ENCODE measurements at places on chromosomes 2 and 18.

- no peaks in the 10 kb centered on the region for H3K4me1 ChIP-seq
- no peaks in the 10 kb centered on the region for H3K27me3 ChIP-seq
- no peaks in the 10 kb centered on the region for H3K36me3 ChIP-seq
- no peak overlapping the region for H3K27ac ChIP-seq
- ATAC-seq = no peak
These were observed 18.7 kb downstream of the GKN2 start for GRCh38 chr2:68934021-68934420.

DNA sequence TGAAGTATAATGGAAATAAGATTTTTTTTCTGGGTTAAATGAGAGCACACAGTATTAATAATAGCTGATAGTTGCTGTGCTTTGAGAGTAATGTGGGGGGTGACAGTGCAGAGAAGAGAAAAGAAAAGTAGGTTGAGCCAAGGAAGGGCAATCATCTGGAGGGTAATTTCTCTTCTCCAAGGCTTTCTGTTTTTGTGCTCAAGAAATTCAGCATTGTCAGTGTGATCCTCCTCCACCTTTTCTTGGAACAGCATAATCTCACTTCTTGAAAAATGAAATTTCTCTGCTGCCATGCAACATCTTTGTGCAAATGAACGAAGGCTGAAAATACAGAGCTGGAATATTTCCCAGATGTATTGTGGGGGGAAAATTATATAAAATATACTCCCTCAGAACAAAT, 673.1 kb downstream of the LRRTM4 start:
- no peak for ATAC-seq
- no peak overlapping the region for H3K4me3 ChIP-seq
- H3K27ac ChIP-seq = no peak overlapping the region
- H3K27me3 ChIP-seq = no peaks in the 10 kb centered on the region

DNA sequence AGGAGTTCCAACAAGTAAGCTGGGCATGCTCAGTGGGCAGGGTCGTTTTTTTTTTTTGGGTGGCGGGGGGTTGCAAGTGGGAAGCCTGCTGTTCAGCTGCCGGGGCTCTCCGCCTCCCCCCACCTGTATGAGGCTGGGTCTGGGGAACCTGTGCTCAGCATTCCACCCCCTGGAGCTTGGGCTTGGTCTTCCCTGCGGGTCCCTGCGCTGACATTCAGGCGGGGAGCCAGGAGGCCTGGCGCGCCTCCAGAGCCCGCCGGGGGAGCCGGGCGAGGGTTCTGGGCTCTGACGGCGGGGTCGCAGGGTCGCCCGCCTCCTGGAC, 822 bp upstream of the GPD2 start:
- H3K4me3 ChIP-seq = peak overlapping the region; percentile 68
- H3K27ac ChIP-seq = peak overlapping the region; percentile 94
- H3K36me3 ChIP-seq = no peaks in the 10 kb centered on the region
- H3K4me1 ChIP-seq = no peaks in the 10 kb centered on the region

DNA sequence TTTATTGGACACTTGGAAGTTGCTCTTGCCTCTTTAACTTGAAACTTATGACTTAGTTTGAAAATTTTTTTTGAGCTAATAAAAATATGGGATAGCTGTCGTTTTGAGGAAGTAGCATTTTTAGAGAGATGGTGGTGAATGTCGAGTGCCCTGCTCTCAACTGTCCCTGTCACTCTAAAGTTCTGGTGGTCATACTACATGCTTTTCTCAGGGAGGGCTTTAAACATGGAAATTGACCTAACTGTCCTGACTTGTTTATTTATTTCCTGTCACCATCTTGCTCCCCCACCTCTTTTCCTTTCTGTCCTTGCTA, 16.0 kb downstream of the CEP192 start:
- no peak overlapping the region for H3K27ac ChIP-seq
- H3K4me3 ChIP-seq = no peak overlapping the region
- no peaks in the 10 kb centered on the region for H3K4me1 ChIP-seq

GRCh38 chr18:48784656-48785055, 166.1 kb downstream of the SMAD7 start:
- H3K27me3 ChIP-seq = no peaks in the 10 kb centered on the region
- H3K36me3 ChIP-seq = no peaks in the 10 kb centered on the region
- no peak for ATAC-seq
- peaks cover 53% of the 10 kb centered on the region for H3K4me1 ChIP-seq

DNA sequence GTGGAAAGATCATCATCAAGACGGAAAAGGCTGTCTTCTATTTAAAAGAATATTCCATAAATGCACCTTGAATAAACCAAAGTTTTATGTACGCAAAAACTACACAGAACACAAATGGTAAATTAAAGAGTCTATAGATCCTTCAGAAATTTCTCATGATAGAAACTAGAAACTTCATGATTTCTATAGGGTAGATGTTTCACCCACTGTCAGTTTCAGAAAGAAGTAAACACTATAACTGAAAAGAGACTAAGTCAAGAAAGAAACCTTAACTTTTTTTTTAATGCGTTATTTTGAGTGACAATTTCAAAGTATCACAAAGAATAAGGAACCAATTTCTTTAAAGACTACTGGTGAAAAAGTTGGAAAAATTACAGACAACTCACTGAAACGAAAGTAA, 41.9 kb upstream of the CHAC2 start:
- H3K36me3 ChIP-seq = peaks cover 28% of the 10 kb centered on the region
- no peak for ATAC-seq
- H3K27ac ChIP-seq = no peak overlapping the region
- H3K27me3 ChIP-seq = no peaks in the 10 kb centered on the region

DNA sequence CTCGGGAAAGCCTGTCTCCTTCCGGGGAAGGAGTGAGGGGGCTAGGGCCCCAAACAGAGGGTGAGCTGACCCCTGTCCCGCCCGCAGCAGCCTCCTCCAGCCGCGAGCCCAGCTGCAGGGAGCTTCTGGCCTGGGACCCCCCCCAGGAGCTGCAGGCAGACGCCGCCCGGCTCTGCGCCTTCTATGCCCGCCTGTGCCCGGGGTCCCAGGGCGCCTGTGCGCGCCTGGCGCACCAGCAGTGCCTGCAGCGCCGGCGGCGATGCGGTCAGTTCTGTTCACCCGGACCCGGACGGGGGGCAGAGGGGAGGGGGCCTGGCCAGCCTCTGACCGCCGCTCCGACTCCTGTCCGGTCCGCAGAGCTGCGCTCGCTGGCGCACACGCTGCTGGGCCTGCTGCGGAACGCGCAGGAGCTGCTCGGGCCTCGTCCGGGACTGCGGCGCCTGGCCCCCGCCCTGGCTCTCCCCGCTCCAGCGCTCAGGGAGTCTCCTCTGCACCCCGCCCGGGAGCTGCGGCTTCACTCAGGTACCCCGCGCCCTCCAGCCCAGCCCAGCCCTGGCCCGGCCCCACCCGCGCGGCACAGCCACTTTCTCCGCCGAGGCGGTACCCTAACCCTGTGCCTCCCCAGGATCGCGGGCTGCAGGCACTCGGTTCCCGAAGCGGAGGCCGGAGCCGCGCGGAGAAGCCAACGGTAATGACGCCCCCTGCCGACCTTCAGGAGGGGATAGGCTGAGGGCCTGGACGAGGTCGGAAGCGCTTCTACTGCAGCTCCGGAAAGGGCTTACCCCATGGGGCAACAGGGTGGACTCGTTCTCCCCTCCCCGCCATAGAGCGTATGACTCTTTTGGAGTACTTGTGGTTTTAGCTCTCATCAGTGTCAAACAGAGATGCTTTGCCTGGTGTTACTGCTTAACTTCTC, 2.0 kb upstream of the CHRND start:
- H3K36me3 ChIP-seq = no peaks in the 10 kb centered on the region
- H3K4me3 ChIP-seq = peak overlapping the region; percentile 40
- no peaks in the 10 kb centered on the region for H3K4me1 ChIP-seq
- no peak for ATAC-seq

GRCh38 chr2:164773635-164774034, 68.0 kb downstream of the COBLL1 start:
- no peak for ATAC-seq
- no peaks in the 10 kb centered on the region for H3K27me3 ChIP-seq
- no peaks in the 10 kb centered on the region for H3K36me3 ChIP-seq
- H3K27ac ChIP-seq = no peak overlapping the region
- H3K4me1 ChIP-seq = no peaks in the 10 kb centered on the region

DNA sequence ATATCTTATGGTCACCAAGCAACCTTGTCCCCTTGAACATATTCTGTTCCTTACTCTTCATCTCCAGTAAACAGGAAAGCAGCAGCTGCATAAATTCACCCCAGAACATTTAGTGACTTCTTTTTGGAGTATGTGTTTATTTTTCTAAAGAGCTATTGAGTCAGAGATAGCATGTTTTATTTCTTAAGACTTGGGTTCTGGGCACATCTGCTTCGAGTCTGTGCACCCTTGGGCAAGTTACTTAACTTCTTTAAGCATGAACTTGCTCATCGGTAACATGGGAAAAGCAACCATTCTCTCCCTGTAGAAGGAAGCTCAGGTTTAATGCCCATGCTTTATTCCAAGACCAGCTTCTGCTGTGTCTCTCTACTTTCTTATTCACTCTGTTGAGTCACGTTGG, 309.3 kb upstream of the MEX3C start:
- no peak overlapping the region for H3K4me3 ChIP-seq
- no peak overlapping the region for H3K27ac ChIP-seq
- no peaks in the 10 kb centered on the region for H3K27me3 ChIP-seq
- H3K36me3 ChIP-seq = no peaks in the 10 kb centered on the region

GRCh38 chr2:206341396-206341795, 66.9 kb downstream of the ZDBF2 start:
- H3K27ac ChIP-seq = no peak overlapping the region
- H3K27me3 ChIP-seq = no peaks in the 10 kb centered on the region
- H3K36me3 ChIP-seq = no peaks in the 10 kb centered on the region
- H3K4me1 ChIP-seq = no peaks in the 10 kb centered on the region
- no peak overlapping the region for H3K4me3 ChIP-seq
- ATAC-seq = no peak

DNA sequence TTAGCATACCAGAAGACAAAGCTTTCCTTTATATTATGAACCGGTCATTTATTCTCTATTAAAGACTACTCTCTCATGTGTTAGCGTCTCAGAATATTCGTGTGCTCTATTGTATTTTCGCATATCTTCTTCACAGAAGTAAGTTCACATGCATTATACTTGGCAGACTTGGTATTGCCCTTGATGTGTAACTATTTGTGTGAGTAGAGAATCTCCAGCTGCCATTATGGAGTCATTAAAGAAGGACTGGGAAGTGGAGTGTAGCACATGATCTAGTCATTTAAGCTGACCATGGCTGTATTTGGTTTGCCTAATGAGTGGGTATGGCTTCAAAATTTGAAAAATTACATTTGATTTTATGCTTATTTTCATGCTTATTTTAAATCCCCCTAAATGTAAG, 92.9 kb downstream of the TTC27 start:
- ATAC-seq = no peak
- no peak overlapping the region for H3K27ac ChIP-seq
- no peak overlapping the region for H3K4me3 ChIP-seq
- H3K27me3 ChIP-seq = no peaks in the 10 kb centered on the region

- H3K4me1 ChIP-seq = no peaks in the 10 kb centered on the region
- ATAC-seq = no peak
- H3K27me3 ChIP-seq = no peaks in the 10 kb centered on the region
These were observed 221.3 kb upstream of the TMEFF2 start for GRCh38 chr2:192416060-192416459.

DNA sequence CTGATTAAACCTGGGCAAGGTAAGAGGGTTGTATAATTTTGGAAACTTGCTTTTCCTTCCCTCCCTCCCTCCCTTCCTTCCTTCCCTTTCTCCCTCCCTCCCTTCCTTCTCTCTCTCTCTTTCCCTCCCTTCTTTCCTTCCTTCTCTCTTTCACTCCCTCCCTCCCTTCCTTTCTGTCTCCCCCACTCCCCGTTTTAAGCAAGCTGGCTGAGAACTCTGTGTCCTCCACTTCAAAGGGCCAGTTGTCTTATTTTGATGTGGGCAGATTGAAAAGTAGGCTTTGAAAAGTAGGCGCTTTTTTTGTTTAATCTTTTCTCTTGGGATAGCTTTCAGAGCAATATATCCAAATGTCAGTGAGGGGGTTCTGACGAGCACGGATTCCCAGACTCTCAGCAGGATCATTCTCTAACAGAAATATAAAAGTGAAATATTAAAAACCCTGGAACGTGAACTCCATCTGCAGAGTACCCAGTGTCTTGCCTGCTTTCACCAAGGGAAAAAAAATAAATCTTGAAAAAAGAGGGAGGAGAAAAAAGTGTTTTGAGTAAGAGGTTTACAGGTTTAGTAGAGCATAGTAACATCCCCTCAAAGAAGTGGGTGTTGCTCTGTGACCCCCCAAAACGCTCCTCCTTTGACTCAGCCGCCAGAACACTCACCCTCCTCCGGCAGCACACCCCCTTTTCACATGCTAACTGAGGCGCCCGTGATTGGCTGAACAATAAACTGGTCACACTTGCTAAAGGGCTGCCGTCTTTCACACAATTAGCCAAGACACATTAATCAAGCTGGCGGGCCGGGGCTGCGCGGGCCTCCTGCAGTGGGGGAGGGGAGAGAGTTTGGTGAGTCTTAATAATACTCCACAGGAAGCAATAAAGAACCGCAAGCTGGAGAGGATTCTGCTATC, 52.2 kb downstream of the CDK15 start:
- peak overlapping the region; percentile 12 for H3K27ac ChIP-seq
- ATAC-seq = peak; percentile 60

DNA sequence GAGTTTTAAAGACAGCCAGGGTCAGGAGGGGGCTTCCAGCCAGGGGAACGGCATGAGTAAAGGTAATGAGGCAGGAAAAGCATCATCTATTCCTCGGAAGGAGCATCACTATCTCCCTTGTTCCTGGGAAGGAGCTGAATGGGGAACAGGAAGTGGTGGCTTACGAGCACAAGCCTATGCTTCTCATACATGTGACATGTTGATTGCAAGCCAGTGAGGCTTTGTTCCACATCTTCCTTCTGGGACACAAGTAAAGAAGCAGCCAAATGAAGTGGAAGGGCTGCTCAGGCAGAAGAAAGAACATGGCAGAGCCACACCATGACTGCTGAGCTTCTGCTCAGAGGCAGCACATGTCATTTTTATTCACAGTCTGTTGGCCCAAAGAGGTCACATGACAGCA, 15.1 kb upstream of the LMAN1 start:
- no peak overlapping the region for H3K27ac ChIP-seq
- peaks cover 13% of the 10 kb centered on the region for H3K27me3 ChIP-seq
- H3K4me3 ChIP-seq = no peak overlapping the region
- ATAC-seq = no peak

GRCh38 chr2:157257312-157258252, at the start of gene GALNT5:
TSS of gene GALNT5 (plus strand) at chr2:157257705. CDS start at chr2:157258083, 378 bp downstream.
- H3K4me1 ChIP-seq = no peaks in the 10 kb centered on the region
- no peaks in the 10 kb centered on the region for H3K27me3 ChIP-seq
- ATAC-seq = peak; percentile 51
- H3K27ac ChIP-seq = no peak within 1 kb of the TSS
